ENCODE measurements at places on chromosomes 1 and 21.
A peak's percentile ranks its signal among the peaks of the same experiment; 100 is the strongest.

GRCh38 chr1:56450004-56450666 is 129.2 kb downstream of the PLPP3 start:
- H3K4me1 ChIP-seq, result no peaks in the 10 kb centered on the region
- no peak overlapping the region for H3K27ac ChIP-seq
- H3K36me3 ChIP-seq, result no peaks in the 10 kb centered on the region
- H3K4me3 ChIP-seq, result no peak overlapping the region

- no peak overlapping the region for H3K4me3 ChIP-seq
- no peak overlapping the region for H3K27ac ChIP-seq
- H3K4me1 ChIP-seq, result no peaks in the 10 kb centered on the region
Measured at GRCh38 chr1:115031595-115031994, 2.0 kb downstream of the TSHB start.

GRCh38 chr1:12552111-12552888 is 65.7 kb downstream of the DHRS3 start:
- H3K27me3 ChIP-seq, result no peaks in the 10 kb centered on the region
- H3K36me3 ChIP-seq, result no peaks in the 10 kb centered on the region
- DNase-seq, result no peak

- H3K4me1 ChIP-seq, result no peaks in the 10 kb centered on the region
- DNase-seq, result no peak
- H3K27me3 ChIP-seq, result no peaks in the 10 kb centered on the region
- peaks cover 3% of the 10 kb centered on the region for H3K36me3 ChIP-seq
Measured at GRCh38 chr21:44317241-44317782, 17.5 kb downstream of the PFKL start.

DNA sequence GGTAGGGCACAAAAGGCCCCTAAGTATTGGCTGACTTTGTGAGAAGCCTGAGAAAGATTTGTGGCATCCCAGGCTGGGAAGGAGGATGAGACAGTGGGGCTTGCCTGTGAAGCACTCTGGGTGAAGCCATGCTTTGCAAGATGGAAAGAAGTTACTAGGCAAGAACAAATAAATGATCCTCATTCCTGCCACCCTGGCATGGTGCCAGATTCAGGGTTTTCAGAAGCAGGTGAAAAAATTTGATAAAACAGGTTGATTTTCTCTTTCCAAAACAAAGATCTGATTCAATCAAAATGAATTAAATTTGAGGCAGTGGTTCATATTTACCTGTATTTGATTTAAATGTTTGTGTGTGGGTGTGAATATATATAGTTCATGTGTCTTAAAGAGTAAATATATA is 386.9 kb upstream of the PROX1 start:
- peaks cover 5% of the 10 kb centered on the region for H3K27me3 ChIP-seq
- H3K27ac ChIP-seq, result no peak overlapping the region
- H3K4me1 ChIP-seq, result no peaks in the 10 kb centered on the region
- no peak overlapping the region for H3K4me3 ChIP-seq
- DNase-seq, result no peak
- no peaks in the 10 kb centered on the region for H3K36me3 ChIP-seq

DNA sequence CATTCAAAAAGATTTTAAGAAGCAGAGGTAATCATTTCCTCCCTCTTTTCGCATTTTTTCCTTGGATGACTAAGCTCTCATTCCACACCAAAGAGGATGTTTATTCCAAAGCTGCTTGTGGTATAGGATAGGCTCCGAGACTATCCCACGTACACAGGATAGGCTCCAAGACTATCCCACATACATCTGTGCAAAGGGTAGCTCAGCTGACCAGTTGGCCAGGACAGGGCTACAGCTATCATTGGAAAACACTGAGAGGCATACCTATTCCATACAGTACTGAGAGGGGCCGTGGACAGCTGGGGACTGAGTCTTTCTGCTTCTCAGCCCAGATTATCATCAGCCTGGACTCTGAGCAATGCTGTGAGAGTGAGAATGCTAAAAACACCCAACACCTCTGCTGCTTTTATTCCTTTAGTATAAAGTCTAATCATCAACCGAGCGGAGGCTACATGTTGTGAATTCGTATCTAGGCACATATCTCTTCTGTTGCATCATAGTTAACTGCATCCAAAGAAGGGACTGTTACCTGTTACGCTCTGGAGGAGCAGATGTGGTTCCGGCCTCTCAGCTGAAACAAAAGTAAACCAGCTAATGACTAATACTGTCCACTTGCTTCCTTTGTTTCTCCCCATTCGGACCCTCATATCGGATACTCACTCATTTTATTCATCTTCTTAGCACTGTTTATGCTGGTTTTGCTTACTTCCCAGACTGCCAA is 141.0 kb downstream of the TNFSF18 start:
- peaks cover 10% of the 10 kb centered on the region for H3K36me3 ChIP-seq
- H3K27me3 ChIP-seq, result no peaks in the 10 kb centered on the region
- H3K4me3 ChIP-seq, result no peak overlapping the region

- no peak overlapping the region for H3K27ac ChIP-seq
- peaks cover 6% of the 10 kb centered on the region for H3K36me3 ChIP-seq
- no peak for DNase-seq
- no peak overlapping the region for H3K4me3 ChIP-seq
Measured at GRCh38 chr1:217524787-217525520, 105.9 kb downstream of the GPATCH2 start.

GRCh38 chr1:31739346-31739745 is 24.8 kb downstream of the ADGRB2 start:
- H3K27ac ChIP-seq, result no peak overlapping the region
- no peaks in the 10 kb centered on the region for H3K27me3 ChIP-seq
- no peak overlapping the region for H3K4me3 ChIP-seq
- H3K36me3 ChIP-seq, result no peaks in the 10 kb centered on the region
- DNase-seq, result peak; percentile 41

DNA sequence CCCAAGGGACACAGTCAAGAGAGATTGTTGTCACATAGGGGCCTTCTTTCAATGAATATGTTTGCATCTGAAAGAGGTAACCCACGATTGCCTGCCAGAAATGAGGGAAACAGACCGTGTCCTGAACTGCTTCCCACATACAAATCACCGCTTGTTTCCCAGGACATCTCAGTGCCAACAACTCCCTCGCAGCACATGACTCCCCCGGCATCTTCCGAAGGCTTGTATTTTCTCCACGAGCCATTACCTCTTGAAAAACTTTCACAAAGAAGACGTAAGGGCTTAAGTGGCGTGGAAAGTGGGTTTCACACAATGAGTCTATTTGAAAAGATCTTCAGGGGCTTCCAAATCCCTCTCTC is 31.6 kb upstream of the PDE9A start:
- H3K36me3 ChIP-seq, result no peaks in the 10 kb centered on the region
- no peak overlapping the region for H3K4me3 ChIP-seq
- DNase-seq, result no peak
- H3K4me1 ChIP-seq, result no peaks in the 10 kb centered on the region
- H3K27ac ChIP-seq, result no peak overlapping the region
- no peaks in the 10 kb centered on the region for H3K27me3 ChIP-seq

DNA sequence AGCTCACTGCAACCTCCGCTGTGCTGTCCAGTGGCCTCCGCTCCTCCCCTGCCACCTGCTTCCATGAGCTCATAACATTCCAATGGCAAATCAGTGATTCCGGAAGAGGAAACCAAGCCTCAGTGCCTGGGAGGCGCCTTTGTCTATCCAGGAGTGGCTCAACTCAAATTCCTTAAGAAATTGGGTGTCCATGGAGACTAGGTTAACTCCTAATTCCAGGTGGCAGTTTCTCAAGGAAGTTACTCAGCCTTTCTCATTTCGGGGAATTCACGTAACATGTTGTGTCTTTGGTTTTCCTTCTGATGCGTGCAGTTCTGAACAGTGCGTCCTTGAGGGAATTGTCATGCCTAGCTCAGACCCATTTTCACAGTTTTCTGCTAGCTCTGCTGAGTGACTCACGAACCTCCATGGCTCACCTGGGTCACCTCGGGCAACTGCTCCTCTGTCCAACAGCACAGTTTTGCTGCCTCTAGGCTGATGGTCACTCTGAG is 89.9 kb upstream of the DSCAM start:
- no peak for DNase-seq
- no peak overlapping the region for H3K4me3 ChIP-seq
- no peaks in the 10 kb centered on the region for H3K4me1 ChIP-seq
- peaks cover 14% of the 10 kb centered on the region for H3K27me3 ChIP-seq
- H3K27ac ChIP-seq, result no peak overlapping the region

GRCh38 chr21:27807596-27807995 is 840.7 kb upstream of the ADAMTS5 start:
- DNase-seq, result no peak
- H3K27me3 ChIP-seq, result peaks cover 3% of the 10 kb centered on the region
- H3K27ac ChIP-seq, result no peak overlapping the region

GRCh38 chr1:208025031-208025430 is 114.1 kb upstream of the CD34 start:
- no peaks in the 10 kb centered on the region for H3K4me1 ChIP-seq
- no peak for DNase-seq
- no peak overlapping the region for H3K27ac ChIP-seq
- H3K36me3 ChIP-seq, result no peaks in the 10 kb centered on the region
- H3K27me3 ChIP-seq, result no peaks in the 10 kb centered on the region

Data from activated naive CD8-positive, alpha-beta T cell treated with anti-CD3 and anti-CD28 coated beads, Interleukin-2, amount 50 U/mL, for 24 hours (primary cell).